Sigmoid colon (tissue), 7 donors: ENCODE measurements at places on chromosomes 11 and 22. TPM values are rescaled to one million over a fixed set of nuclear protein-coding genes. Genes with fewer than 3 reads are reported as not detected.

DNA sequence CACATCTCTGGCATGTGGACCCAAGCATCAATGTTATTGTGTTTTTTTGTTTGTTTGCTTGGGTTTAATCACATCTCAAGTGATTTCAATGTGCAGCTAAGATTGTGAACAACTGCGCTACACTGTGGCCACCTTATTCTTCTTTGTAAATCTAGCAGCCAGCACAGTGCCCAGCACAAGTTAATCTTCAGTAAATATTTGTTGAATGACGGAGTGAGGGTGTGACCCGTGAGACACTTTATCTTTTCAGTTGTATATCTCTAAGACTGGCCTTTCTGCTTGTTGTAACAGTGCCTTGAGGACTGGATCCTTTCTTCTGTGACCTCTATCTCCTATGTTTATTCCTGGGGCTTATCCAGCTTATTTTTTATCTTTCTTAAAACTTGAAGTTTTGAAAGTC, 21.4 kb upstream of the AMOTL1 start:
- no peak for DNase-seq
- no peak overlapping the region for H3K27ac ChIP-seq
- H3K36me3 ChIP-seq = no peaks in the 10 kb centered on the region
- no peaks in the 10 kb centered on the region for H3K27me3 ChIP-seq
- H3K4me1 ChIP-seq = no peaks in the 10 kb centered on the region

DNA sequence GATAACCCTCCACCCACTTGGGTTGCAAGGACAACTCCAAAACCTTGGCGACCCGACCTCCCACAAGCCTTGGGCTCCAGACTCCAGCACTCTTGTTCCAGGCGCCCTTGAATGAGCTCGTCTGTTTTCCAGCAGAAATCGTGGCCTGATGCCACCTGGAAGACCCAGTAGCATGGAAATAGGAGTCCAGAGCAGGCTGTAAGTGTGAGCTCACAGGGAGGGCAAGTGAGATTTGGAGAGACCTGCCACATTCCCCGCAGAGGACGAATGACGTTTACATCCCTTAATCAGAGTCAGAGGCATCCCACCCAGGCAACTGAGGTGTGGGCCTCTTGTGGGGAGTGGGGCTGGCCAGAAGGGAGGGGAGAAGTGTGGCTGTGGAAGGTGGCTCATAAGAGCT, 71.9 kb downstream of the LDLRAD3 start:
- peaks cover 15% of the 10 kb centered on the region for H3K4me1 ChIP-seq
- no peak overlapping the region for H3K27ac ChIP-seq
- H3K27me3 ChIP-seq = no peaks in the 10 kb centered on the region

DNA sequence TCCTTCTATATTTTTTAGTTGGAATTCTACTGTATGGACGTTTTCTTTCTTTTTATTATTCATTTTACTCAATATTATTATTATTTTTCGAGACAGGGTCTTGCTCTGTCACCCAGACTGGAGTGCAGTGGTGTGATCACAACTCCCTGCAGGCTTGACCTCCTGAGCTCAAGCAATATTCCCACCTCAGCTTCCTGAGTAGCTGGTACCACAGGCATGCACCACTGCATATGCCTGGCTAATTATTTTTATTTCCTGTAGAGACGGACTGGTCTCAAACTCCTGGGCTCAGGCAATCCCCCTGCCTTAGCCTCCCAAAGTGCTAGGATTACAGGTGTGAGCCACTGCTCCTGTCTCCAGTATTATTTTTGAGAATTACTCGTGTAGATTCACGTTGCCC, 34.0 kb upstream of the CCDC134 start:
- no peaks in the 10 kb centered on the region for H3K36me3 ChIP-seq
- H3K27me3 ChIP-seq = no peaks in the 10 kb centered on the region
- DNase-seq = no peak
- no peak overlapping the region for H3K27ac ChIP-seq

Gene SERPIND1
- total RNA-seq = not detected

- H3K27ac ChIP-seq = no peak overlapping the region
- H3K4me3 ChIP-seq = no peak overlapping the region
- no peak for DNase-seq
- H3K4me1 ChIP-seq = peaks cover 28% of the 10 kb centered on the region
Measured at GRCh38 chr11:48014917-48015316, 34.6 kb downstream of the PTPRJ start.

GRCh38 chr22:21047730-21048129, 2.0 kb downstream of the LRRC74B start:
- DNase-seq = no peak
- H3K27ac ChIP-seq = no peak overlapping the region
- H3K4me3 ChIP-seq = no peak overlapping the region
- H3K4me1 ChIP-seq = peaks cover 17% of the 10 kb centered on the region

DNA sequence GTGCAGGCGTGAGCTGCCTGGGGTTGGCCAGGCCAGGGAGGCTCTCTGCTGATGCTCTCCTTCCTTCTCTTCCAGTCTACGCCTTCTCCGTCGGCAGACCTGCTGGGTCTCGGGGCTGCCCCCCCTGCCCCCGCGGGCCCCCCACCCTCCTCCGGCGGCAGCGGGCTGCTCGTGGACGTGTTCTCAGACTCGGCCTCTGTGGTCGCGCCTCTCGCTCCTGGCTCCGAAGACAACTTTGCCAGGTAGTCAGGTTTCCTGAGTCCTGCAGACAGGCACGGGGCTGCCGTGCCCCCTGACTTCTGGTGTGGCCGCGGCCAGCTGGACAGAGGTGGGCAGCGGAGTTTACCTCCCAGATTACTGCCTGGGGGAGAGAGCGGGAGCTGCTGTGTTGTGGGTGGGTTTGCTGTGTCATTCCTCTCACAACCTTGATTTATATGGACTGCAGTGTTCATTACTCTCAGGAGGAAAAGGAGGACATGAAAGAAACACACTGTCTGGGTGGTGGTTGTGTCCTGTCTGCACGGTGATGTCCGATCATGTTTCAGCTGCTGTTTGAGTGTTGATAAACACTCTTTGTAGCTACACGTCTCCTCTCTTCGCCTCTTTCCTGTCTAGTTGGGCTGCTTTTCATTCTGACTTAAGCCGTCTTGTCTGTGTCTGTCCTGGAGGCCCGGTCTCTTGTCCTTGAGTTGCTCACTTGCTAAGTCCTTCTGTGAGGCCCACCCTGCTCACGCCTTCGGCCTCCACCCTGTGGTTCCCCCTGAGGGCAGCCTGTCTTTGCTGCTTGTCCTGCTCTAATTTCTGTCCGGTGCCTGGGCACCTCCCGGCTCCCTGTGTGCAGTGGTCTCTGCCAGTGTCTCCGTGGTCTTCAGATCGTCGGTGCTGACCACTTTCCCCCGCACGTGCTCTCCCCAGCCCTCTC, 35.9 kb downstream of the MUC6 start:
- no peaks in the 10 kb centered on the region for H3K27me3 ChIP-seq
- no peak overlapping the region for H3K27ac ChIP-seq
- peaks cover 5% of the 10 kb centered on the region for H3K36me3 ChIP-seq
- H3K4me1 ChIP-seq = no peaks in the 10 kb centered on the region
